Choroid plexus epithelial cell (primary cell): ENCODE measurements at places on chromosomes 6 and 20.

- DNase-seq, result no peak
These were observed 197.9 kb downstream of the LRFN2 start for GRCh38 chr6:40389254-40389653.

GRCh38 chr6:7261852-7262461, 51.0 kb downstream of the SSR1 start:
- DNase-seq, result no peak

DNA sequence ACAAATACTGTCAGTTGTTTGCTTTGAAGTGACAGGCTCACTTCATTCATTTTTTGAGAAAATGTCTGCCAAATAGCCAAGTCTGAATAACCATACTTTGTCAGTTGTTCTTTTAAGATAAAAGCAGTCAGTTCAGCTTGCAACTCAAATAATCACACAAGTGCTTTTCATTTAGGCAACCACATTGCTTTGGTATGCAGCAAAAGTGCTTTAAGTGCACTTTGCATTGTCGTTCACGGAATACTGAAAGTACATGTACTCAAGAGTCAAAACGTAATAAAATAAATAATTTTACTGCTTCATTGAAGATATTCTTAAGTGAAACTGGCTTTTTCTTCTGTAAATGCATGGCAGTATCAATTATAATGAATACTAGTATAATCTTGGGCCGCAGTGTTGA, 107.2 kb downstream of the MMS22L start:
- no peak for DNase-seq

DNA sequence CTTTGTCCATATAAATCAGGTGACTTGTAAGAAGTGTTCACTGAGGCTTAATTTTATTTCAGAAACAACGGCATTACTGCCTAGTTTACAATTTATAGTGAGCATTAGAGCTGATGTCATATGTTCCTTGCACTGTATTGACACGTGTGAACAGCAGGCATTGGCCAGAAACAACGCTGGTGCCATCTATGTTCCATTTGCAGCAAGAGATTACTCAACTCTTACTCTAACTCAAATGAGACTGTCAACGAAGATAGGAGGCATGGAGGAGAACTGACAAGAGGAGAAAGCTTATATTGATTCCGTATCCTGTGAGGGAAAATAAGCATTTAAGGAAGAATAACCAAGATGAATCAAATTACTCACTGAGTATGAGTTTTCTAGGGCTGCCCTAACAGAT, 48.4 kb downstream of the MTFR2 start:
- peak; percentile 53 for DNase-seq

DNA sequence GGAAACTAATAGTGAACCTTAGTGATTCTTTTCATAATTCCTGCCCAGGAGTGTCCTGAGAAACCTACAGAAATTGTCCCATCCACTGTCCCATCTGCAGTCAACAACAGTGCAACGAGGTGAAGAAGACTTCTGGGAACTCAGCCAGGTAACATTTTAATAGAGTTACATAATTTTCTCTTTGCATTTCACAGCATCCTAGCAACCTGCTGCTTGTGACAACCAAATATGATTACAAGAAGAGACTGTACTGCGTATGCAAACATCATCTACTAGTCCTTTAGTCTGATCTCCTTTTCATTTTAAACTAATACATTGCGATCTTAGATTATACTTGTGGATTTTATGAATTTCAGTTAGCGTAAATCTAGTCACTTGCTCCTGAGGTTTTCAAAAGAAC, 951.6 kb downstream of the TFAP2A start:
- DNase-seq, result peak; percentile 36

- no peak for DNase-seq
These were observed 37.3 kb upstream of the IFNGR1 start for GRCh38 chr6:137256350-137257103.

GRCh38 chr20:14488756-14489479, 151.5 kb upstream of the FLRT3 start:
- no peak for DNase-seq

DNA sequence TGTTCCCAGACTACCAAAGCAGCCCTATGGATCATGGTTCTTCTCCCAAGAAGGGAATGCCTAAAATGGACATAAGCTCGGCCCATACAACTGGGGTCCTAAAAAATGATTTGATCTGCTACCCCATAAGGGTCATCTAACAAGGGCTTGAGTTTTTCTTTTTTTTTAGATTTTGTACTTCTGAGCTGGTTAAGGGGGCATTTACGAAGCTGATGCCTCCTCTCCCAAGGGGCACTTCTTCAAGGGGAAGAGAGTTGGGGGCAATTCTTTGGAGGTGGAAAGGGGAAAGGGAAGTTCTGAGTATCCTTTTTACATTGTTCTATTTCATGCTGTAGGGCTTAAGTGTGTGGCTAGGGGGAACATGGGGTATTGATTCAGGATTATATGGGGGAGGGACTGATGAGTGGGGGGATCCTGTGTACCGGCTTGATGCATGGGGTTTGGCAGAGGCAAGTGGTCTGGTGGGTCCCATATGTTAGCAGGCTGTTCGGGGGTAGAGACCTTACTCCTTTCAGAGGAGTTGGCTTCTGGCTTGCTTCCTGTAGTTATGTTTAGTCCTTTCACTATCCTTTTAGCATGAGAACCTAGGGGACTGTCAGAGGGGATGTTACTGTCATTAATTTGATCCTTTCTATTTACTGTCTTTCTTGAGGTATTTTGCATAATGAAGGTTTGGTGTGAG, 8.1 kb upstream of the ZNFX1 start:
- no peak for DNase-seq

DNA sequence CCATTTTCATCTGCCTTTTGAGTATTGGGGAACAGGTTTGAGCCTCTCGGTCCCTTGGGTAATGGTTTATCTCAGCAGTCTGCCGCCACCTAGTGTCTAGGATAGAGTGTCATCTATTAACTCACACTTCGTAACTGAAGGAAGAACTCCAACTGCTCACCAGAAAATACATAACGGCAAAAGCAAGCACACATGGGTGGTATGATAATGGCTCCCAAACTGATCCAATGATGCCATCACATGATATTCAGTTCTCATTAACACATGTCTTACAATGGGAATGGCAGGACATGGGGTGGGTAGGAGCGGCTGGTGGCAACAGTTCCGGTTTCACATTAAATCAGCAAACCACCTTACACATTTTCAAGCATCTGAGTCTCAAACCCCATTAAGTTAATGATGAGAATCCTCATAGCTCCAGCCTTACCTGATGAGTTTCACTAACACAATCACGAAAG, 110.7 kb upstream of the PHACTR1 start:
- DNase-seq, result peak; percentile 83

DNA sequence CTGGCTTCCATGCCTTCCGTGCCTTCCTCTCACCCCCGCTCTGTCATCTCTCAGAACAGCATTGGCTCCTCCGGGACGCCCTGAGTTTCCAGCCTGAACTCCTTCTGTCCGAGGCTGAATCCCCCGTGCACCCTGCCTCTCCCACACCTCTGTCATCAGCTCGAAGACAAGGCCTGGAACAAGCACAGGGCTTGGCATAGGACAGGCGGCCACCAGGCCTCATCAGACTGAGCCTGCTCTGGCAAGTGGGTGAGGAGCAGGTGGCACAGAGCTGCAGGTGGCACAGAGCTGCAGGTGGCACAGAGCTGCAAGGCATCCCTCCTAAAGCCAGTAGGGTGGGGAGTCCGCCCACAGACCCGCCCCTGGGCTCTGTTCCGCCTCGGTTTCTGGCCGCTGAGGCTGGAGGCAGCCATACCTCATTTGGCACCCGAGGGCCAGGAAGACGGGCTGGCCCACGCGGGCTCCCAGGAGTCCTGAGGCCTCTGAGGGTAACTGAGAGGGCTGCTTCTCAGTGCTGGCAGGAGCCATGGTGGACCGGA, 60.2 kb downstream of the EZR start:
- no peak for DNase-seq

GRCh38 chr6:16624636-16625290, 136.5 kb downstream of the ATXN1 start:
- no peak for DNase-seq

DNA sequence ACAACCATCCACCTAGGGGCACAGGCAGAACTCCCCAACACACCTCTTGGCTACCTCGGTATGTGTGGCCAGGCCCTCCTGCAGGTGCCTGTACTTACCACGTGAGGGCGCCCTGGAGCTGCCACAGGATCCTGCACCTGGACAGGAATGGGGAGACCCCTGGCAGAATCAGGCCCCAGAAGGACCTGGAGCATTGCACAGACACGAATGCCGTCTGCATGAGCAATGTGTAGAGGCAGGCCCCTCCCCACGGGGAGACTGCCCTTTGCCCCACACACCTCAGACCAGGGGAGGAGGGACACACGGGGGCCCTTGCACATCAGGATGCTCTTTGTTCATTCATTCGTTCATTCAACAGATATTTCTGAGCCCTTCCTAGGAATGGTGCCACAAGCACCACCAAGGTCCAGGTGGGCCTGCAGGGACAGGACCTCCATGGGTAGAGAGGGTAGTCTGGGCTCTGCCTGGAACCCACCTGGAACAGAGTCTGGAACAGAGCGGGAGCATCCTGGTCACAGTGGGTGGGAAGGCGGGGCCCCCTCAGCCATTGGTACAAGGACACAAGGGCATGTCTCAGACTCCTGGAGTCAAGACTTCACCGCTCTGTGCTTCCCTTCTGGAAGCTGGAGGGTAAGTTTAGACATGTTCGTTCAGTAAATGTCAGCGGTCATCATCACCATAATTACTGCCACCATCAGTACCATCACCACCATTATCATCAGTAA, 32.3 kb downstream of the YTHDF1 start:
- peak; percentile 39 for DNase-seq

GRCh38 chr6:144793744-144794143, 508.6 kb downstream of the UTRN start:
- DNase-seq, result no peak

DNA sequence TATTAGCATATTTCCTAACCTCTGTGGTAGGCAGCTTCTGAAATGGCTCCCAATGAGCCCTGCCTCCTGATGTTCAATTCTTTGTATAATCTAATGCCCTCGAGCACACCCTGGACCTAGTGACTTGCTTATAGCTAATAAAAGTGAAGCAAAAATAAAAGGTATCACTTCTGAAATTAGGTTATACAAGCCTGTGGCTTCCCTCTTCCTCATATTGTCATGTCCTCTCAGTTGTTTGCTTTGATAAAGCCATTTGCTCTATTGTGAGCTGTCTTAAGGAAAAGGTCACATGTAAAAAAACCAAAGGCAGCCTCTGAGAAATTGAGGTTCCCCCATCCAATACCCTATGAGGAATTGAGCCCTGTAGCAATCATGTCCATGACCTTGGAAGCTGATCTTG, 442.1 kb upstream of the ADGRB3 start:
- DNase-seq, result no peak

- DNase-seq, result no peak
These were observed 125.9 kb downstream of the CDK19 start for GRCh38 chr6:110689275-110689935.

GRCh38 chr6:79168695-79168980, 65.8 kb downstream of the HMGN3 start:
- peak; percentile 68 for DNase-seq

GRCh38 chr6:137175868-137176245, 2.4 kb upstream of the IL22RA2 start:
- DNase-seq, result no peak

GRCh38 chr6:33204415-33205190, at the start of gene HSD17B8:
TSS of gene HSD17B8 (plus strand) at chr6:33204655. CDS start at chr6:33204669, 14 bp downstream.
- DNase-seq, result peak; percentile 93

GRCh38 chr20:9490631-9491030, 23.8 kb upstream of the LAMP5 start:
- DNase-seq, result no peak

GRCh38 chr6:119195204-119195603, 116.7 kb upstream of the FAM184A start:
- DNase-seq, result no peak

DNA sequence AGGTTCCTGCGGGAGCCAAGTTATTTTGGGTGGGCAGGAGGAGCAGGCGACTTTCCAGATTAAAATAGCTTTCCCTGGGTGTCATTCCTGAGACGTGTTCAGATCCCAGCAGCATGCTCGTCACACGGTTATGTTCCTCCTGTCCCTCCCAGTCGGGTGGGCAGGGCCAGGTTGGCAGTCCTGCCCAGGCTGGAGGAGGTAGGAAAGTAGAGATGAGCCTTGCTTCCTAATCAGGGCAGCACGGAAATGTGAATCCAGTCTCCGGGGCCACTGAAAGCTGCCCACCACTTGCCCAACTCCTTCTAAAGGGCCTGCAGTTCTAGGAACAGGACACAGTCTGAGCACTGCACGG, 137.0 kb downstream of the MRPL14 start:
- DNase-seq, result no peak

DNA sequence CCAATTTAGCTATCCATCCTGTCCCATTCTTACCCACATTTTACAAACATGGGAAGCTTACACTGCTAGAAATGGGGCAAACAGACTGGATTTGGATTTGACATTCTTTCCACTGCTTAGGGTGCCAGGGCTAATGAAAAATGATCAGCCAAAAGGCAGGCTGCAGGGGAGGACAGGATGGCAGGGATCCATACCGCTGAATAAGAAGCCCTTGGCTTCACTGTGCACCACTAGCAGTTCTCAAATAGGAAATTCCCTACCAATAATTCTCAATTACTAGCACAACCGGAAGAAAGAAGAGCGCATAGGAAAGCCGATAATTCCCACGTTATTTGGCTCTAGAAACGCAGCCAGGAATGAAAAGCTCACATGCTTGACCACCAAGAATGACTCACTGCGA, 73.1 kb downstream of the NDUFAF5 start:
- no peak for DNase-seq

GRCh38 chr20:49868538-49868937, 46.8 kb downstream of the SPATA2 start:
- no peak for DNase-seq

- no peak for DNase-seq
These were observed 158.0 kb downstream of the SCP2D1 start for GRCh38 chr20:18971574-18971973.

- DNase-seq, result peak; percentile 75
These were observed 107.3 kb downstream of the IRF4 start for GRCh38 chr6:498795-499231.

DNA sequence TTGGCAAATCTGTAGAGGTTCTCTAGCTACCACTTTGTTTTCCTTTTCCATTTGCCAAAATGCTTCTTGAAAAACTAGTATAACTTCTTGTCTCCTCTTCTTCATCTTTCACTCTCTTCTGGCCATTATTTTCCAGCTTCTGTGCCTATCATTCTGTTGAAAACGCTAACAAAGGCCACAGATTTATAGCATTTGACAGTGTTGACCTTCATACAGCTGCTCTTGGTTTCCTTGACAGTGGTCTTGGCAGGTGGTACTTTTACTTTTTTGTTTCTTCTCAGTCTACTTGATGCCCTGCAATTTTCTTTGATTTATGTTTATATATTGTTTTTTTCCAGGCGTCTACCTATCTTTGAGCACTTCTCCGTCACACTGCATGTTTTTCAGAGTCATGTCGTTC, 23.7 kb downstream of the TRMT11 start:
- DNase-seq, result no peak

- no peak for DNase-seq
These were observed 20.6 kb downstream of the CYP39A1 start for GRCh38 chr6:46632053-46632452.

DNA sequence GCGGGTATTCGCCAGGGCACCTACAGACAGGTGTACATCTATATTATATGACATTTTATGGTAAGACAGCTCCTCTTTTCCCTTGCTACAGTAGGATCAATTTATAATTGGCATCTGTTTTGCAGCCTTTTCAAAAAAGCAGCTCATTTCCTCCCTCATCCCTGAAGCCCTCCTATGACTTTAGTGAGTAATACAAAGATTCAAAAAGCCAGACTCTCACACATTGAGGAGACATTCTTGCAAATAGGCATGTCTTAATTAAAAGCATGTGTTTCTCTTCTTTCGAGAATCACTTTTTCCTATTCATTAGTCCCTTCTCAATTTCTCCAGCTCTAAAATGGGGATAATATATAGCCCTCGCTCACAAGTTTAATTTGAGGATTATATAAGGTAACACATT, 283.4 kb downstream of the TBC1D7 start:
- no peak for DNase-seq
